ENCODE measurements at places on chromosomes 11 and 22.

DNA sequence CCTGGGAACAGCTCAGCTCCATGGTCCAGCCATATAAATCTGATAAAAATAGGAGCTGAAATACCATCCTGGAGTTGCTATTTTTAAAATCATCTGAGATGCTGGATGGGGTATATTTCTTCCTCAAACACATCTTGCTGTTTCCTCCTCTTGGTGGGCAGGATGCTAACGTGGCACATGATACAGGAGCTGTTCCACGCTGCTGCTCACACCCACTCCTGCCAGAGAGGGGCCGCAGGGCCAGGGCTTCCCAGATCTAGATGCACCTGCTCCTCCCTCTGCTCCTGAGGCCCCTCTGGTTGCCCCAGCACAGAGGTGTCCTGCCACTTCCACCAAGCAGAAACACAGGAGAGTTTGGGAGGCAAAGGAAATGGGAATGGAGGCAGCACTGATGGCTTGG lies 3.3 kb upstream of the ST3GAL4 start:
- DNase-seq, result no peak

- DNase-seq, result peak; percentile 5
Measured at GRCh38 chr11:78791254-78791653, 216.6 kb upstream of the NARS2 start.

DNA sequence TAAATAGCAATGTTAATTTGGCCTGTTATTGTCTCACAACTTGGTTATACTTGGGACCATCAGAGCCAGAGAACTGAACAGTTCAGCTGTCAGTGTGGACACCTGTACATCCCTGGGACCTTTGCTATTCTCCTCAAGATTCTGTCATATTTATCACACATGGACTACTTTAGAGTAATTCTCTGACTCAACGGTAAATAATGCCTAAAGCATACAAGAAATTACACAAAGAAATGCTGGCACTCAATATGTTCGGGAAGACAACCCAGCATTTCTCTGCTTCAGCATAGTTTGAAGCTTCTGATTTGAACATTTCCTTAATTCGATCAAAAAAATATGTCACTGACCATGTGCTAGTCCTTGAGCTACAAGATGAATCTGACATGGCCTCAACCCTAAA lies 34.6 kb upstream of the MMP13 start:
- no peak for DNase-seq

GRCh38 chr11:125621995-125622394 lies 3.0 kb upstream of the CHEK1 start:
- DNase-seq, result no peak

- peak; percentile 3 for DNase-seq
Measured at GRCh38 chr11:17333799-17334586, 17.6 kb upstream of the NCR3LG1 start.

- DNase-seq, result no peak
Measured at GRCh38 chr22:37331034-37331428, 48.7 kb downstream of the CYTH4 start.

DNA sequence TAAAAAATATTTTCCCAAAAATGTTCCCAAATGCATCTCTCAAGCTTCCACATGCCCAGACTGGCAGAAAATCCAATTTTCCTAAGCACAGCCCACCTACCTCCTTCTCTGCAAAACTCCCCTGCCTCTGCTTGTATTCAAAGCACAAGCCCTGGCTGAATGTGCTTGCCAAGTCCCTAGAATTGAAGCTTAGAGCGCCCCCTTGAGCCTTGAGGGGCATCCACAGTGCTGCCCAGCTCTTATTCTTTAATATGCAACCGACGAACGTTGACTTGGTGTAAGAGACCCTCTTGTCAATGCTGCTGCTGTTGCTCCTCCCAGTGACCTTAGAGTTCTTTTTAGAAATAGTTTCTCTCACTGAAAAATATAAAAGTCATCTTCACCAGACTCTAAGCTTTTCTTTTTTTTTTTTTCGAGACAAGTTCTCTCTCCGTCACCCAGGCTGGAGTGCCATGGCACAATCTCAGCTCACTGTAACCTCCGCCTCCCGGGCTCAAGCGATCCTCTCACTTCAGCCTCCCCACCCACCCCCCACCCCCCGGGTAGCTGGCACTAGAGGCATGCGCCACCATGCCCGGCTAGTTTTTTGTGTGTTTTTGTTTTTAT lies 63.5 kb upstream of the CAPRIN1 start:
- peak; percentile 81 for DNase-seq

DNA sequence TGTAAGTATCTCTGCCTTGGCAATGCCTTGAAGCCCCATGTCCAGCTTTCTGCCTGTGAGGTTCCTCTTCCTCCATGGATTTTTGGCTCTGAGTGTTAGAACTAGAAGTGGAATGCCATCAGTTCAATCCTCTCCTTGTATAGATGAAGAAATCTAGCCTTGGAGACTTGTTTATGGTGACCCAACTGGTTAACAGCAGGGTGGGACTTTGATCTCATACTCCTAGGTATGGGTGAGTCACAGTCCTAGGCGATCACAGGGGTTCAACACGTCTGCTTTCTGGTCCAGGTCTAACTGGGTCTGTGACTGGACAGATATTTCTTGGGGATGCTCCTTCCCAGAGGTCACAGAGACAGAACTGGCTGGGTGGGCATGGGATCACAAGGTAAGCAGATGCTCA lies 9.2 kb upstream of the MTFP1 start:
- DNase-seq, result no peak

GRCh38 chr11:18495271-18495670 lies 31.5 kb downstream of the TSG101 start:
- DNase-seq, result peak; percentile 40

- no peak for DNase-seq
Measured at GRCh38 chr11:69686856-69687255, 11.7 kb upstream of the LTO1 start.

GRCh38 chr11:115272925-115273324 lies 231.3 kb downstream of the CADM1 start:
- DNase-seq, result no peak

DNA sequence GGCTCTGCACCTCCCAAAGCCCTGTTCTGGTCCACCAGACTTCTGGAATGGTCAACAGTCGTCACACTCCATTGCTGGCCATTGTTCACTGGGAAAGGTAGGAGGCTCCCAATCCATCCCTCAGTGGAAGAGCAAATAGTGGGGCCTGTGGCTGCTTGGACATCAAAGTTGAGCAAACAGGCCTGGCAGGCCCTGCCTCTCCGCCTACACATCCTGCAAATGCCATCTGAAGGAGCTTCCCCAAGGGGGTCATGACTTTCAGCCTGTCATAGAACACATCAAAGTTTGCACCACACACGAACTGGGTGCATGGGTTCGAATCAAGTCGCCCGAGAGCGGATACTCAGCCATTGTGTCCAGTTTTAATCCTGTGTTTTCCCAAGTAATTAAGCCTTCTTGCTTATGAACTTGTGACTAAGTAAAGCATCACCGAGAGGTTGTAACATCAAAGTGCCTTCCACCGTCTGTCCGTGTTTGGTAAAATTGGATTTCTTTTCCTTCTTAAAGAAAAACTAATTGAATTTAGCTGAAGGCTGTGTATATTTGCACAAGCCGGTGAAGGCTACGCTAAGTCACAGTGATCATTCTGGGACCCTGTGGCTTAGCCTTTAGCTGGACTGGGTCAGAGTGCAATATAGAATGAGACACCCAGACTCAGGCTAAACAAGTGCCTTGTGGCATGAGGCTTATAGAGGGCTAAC lies 36.1 kb downstream of the CLPB start:
- DNase-seq, result no peak

DNA sequence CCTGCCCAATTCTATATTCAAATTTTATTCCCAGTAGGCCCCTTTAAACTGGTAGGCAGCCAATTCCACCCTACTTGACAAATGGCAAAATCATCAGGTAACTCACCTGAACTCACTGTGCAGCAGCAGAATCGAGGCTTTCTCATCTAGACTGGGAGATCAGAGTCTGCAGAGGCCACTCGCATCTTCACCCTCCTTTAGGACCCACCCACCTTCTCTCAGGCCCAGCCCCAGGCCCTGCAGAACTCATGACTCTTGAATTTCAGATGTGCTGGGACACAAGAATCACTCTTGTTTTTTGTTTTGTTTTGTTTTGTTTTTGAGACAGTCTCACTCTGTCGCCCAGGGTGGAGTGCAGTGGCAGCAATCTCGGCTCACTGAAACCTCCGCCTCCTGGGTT lies 38.8 kb downstream of the MICAL3 start:
- no peak for DNase-seq

DNA sequence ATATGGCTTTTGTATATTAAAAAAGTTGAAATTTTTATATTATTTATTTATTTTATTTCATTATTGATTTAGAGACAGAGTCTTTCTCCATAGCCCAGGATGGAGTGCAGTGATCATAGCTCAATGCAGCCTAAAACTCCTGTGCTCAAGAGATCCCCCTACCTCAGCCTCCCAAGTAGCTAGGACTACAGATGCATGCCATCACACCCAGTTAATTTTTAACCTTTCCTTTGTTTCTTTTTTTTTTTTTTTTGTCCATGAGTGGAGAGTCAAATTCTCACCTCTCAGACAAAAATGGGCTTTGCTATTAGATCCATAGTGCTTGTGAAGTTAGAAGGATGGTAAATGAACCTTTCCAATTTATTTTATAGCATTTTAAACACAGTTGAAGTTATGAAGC lies 182.5 kb downstream of the SOX6 start:
- DNase-seq, result no peak

GRCh38 chr11:64879244-64879900 lies 951 bp upstream of the EHD1 start:
- peak; percentile 82 for DNase-seq

DNA sequence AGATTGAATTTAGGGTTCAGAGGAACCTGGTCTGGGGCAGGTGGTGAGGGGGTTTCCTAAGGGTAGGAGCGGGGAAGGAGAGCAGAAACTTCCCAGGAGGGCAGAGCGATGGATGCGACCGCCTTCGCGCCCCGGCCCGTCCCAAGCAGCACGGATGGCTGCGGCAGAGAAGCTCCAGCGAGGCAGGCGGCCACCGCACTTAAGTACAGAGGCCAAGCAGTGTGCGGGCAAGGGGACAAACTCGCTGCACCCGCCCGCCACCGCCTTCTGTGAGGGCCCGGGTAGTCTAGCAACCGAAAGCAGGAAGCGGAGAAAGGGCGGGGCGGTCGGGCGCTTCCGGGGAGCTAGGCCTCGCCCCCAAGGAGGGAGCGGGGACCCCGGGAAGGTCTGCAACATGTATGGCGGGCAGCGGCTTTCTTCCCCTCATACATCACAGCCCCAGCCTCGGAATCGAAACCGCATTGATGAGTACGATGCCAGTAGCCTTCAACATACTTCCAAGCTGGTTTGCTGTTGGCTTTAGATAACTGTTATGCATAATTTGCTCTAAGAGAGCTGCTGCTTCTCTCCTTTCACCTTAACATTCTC lies at the start of gene AGBL2:
Gene AGBL2 (minus strand): TSS at position 288 of the 588 bp plus-strand sequence. CDS start 719 bp downstream, outside the sequence.
- peak; percentile 84 for DNase-seq

DNA sequence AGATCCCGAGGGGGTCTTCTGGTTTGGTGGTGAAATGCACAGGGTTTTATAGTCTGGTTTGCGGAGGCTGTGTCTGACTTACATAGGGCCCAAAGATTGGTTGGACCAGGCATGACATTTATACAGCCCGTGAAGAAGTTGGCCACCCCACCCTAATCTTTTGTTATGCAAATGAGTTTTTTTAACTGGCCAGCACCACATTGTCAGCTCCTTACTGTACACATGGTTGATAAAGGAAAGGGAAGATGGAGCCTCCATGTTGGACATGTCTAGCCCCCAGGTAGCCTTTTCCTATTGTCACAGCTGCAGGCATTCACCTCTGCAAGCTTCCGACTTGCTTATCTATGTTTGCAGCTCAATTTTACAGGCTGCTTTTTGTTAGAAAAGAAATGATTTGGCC lies 70.1 kb downstream of the WT1 start:
- no peak for DNase-seq

DNA sequence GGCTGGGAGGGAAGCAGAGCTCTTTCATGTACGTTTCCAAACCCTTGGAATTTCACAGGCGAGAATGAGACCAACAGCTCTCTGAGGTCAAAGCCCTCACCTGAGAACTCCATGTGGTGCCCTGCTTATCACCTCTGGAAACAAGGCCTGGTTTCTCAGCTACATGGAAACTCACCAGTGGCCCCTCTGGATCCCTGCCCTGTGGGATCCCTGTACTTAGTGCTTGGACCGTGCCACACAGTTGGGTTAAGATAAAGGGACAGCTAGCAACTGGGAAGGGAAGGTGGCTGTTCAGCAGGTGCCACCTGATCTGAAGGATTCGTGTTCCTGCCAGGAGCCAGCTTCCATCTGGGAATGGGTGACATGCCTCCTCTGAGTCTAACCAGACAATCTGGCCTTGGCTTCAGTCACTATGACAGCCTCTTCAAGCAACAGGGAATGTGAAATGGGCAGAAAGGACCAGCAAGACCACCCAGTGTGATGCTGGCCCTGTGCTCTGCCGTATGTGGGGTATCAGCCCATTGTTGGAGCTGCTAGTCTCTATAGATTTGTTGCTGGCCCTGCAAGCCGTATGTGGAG lies 54.3 kb upstream of the BID start:
- DNase-seq, result no peak

- peak; percentile 18 for DNase-seq
Measured at GRCh38 chr11:2783536-2784082, 83.8 kb upstream of the KCNQ1OT1 start.

GRCh38 chr11:68036141-68036716 lies 2.6 kb upstream of the TCIRG1 start:
- peak; percentile 71 for DNase-seq

DNA sequence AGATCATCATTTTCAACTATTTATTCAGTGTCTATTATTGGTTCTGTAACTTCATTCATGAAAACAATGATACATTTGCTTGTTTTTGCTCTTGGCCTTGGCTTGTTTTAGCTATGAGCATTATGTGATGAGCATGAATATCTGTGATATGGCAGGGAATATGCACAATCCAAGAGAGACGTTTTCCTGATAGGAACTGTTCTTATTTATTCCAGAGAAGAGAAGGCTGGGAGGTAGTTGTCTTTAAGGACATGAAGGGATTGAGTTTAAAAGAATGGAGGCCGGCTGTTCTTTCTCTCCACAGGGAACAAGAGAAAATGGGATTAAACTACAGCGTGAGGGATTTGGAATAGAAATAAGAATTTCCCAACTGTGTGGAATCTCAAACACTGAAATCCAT lies 30.3 kb downstream of the BLID start:
- no peak for DNase-seq

DNA sequence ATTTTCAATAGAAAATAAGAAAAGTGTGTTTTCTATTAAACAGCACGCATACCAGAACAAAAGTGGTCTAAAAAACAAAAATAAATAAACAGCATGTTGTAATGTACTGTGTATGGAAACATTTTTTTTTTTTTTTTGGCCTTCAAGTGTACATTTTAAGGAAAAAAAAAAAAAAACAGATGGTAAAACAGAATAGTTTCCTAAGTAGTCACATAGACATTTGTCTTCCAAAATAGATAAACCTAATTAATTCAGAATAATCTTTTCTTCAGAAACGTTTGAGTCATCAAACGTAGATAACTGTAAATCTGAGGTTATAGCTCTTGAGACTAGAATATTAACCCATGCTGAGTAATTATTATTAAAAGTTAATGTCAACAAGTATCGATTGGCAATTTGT lies 396 bp upstream of the CFAP300 start:
- DNase-seq, result no peak

GRCh38 chr22:45720839-45721378 lies 49.3 kb downstream of the ATXN10 start:
- no peak for DNase-seq

All from MV-4-11 (cell line).